ENCODE measurements at places on chromosomes 3 and 15.
A peak's percentile ranks its signal among the peaks of the same experiment; 100 is the strongest.

DNA sequence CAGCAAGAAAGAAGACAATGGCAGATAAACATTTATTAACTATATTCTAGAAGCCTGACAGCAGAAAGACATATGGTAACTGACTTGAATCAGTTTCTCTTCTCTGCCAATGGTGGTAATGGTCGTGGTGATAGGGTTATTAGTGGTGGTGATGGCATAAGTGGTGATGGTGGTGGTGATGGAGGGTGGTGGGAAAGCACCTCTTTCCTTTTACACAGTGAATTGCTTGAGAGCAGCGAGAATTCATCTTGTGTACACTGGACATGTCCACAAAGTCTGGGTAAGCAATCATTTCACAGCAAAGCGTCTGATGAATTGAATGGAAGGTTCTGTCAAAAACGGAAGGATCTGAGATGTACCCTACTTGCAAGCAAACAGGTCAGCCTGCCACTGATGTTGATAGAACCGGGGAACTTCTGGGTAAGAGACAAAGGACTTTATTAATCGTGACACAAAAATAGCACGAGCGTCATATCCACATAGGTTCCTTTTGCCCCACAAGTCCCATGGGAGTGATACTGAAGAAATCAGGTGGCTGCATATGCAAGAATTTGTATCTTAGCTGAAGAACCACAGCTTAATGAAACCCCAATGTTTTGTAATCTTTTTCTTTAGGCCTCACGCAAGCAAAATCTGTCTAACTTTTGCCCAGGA lies 23.5 kb upstream of the TBC1D5 start:
- DNase-seq, result no peak

DNA sequence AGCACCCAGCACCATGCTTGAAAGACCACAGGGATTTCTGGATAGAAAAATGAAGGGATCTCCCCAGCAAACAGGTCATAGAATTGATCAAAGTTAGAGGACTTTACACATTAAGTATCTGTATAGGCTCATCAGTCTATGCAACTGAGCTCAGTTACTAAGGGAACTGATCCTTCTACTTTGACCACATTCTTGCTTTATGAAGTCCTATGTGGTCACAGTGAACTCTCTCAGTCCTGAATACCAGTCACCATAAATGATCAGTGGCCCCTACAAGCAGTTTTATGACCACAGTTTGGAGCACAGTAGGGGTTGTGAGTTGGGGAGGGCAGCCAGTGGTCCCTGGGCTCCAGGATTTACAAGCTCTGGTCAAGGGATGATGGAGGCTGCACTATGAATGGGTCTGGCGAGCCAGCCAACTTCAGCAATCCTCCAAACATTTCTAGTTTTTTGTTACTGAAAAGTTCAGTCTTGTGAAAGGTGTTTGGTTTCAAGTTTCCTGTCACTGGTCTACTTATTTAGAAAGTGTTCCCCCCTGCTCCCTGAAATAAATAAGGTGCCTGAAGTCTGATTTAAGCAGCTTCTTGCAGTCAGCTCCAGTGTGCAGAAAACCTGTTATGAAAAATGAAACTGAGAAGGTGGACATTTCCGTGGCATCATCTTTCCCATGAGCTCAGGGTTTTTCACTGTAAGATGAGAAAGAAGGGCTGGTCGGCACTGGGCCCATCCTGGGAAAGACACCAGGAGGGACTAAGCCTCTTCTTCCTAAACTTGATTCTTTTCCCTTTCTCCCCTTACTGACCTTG lies 75.5 kb downstream of the DAPK2 start:
- DNase-seq, result no peak

DNA sequence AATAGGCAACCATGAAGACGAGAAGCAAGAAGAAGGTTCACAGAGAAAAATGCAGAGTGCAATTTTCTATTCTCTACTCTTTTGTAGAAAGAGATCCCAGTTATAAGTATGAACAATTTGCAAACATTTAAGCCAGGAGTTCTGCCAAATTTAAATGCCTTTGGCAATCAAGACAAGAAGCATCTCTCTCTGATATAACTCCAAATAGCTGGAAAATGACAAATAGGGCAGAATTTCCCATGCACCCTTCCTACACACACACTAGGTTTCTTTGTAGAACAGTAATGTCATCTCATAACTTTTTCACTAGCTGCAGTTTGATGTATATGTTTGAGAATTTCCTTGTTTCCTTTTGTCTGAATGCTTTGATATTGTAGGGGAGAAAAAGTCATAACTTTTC lies 333.5 kb upstream of the AZI2 start:
- DNase-seq, result no peak

GRCh38 chr3:44885618-44886017 lies 11.2 kb downstream of the TGM4 start:
- peak; percentile 98 for DNase-seq

DNA sequence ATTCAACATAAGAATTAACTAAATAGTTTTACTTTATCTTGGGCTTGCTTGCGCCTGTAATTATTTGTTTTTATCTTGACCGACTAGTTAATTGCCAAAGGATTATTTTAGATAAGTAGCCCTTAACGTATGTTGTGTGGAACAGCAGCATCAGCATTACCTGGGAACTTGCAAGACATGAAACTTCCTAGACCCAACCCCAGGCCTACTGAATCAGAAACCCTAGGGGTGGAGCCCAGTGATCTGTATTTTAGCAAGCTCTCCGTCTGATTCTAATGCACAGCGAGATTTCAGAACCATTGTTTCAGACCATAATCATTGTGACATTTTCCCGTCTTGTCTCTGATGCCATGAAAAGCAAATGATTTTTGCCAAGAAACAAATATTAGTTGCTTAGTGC lies 31.1 kb downstream of the FILIP1L start:
- DNase-seq, result no peak

DNA sequence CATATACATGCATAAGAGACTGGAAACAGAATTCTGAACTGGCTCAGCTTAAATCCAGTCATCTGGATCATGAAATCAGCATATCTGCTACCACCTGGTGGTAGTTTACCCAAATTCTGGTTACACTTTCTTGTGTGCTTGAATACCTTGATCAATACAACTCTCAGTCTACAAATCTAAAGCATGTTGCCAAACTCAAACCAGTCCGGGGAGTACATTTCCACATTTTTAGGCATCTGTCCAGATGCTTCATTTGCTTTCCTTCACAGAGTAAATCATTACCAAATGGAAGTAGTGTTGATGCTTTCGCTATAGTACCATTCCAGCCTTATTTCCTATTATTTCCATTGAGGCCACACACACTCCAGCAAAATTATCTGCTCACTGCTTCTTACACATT lies 126.4 kb downstream of the P2RY1 start:
- DNase-seq, result no peak

DNA sequence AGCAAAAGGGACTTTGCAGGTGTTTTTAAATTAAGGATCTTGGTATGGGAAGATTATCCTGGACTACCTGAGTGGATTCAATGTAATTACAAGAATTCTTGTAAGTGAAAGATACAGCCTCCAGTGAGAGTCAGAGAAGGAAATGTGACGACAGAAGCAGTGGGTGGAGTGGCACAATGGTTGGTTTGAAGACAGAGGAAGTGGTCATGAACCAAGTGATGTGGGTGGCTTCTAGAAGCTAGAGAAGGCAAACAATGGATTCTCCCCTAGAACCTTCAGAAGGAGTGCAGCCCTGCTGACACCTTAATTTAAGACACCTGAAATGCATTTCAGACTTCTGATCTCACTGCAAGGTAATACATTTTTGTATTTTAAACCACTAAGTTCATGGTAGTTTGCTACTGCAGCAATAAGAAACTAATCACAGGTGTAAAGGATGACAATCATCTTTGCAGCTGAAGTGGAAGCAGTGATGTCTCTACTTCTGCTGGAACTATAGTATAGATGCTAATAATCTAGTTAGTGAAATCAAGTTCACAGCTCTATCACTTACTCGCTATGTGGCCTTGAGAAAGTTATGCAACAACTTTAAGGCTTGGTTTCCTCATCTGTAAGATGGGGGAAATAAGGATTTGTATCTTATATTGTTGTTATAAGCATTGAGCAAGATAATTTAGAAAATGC lies 403.4 kb upstream of the SUCLG2 start:
- DNase-seq, result no peak

DNA sequence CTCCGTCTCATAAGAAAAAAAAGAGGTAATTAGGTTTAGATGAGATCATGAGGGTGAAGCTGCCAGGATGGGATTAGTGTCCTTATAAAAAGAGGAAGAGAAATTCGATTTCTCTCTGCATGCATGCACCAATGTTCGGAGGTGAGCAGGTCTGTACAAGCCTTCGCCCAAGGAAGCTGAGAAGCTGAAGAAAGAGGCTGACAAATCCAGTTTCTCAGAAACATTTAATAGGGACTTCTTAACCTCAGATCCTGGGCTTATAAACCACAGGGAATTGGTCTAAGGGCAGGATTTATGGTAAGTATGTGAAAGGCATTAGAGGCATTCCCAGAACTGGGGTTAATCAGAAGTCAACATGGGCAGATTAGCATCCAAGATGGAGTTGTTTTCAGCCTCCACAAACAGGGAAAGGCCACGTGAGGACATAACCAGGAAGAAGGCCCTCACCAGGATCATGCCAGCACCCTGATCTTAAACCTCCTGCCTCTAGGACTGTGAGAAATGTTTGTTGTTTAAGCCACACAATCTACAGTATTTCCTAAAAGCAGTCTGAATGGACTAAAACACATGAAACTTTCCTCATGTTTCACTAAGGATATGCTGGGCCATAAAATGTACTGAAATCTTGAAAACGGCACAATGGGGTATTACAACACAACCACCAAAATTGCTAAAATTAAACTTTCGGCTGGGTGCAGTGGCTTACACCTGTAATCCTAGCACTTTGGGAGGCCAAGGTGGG lies 11.3 kb downstream of the SHISA5 start:
- DNase-seq, result no peak

DNA sequence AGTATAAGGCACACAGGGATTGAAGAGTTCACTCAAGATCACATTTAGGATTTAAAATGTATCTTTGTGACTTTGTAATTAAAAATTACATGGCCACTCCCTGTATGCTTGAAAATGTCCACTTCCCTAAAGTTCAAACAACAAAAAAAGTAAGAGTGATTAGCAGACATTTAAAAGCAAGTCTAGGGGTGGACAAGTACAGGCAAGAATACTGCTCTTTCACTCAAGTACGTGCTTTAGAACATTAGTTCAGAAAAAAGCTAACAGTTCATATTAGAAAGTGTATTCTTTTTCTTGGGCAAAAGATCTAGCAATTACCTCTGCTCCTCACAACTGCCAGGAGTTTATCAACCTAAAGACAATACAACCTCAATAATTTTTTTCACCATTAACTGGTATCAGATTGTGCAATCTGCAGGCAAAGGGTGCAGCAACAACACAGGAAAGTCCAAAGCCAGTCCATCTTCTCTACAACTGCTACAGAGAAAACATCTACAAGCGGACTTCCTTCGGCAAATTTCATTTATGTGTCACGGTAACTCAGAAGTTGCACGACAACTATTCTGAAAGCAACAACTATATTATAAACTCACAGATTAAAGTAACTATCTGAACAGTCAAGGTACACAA lies 18.1 kb downstream of the CHSY1 start:
- no peak for DNase-seq

DNA sequence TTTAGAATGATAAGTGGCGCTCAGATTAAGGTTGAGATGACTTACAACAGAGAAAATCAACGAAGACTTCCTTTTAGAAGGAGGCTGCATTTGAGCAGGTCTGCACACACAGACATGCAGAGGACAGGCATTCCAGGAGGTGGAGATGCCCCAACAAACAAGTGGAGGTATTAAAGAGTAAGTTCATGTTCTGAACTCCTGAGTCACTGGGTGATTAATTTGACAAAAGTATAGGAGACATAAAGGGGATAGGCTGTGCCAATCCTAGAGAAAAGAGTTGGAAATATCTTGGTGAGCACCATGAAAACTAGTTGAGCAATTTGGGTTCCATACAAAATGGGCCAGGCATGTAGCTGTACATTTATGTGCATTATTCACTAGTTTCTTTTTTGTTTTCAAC lies 33.5 kb upstream of the BCL6 start:
- DNase-seq, result no peak

GRCh38 chr3:11499144-11499543 lies 144.6 kb downstream of the VGLL4 start:
- peak; percentile 83 for DNase-seq

- no peak for DNase-seq
Measured at GRCh38 chr15:76863123-76863522, 42.0 kb downstream of the SCAPER start.

GRCh38 chr3:113231827-113232253 lies 20.5 kb downstream of the BOC start:
- DNase-seq, result peak; percentile 92

DNA sequence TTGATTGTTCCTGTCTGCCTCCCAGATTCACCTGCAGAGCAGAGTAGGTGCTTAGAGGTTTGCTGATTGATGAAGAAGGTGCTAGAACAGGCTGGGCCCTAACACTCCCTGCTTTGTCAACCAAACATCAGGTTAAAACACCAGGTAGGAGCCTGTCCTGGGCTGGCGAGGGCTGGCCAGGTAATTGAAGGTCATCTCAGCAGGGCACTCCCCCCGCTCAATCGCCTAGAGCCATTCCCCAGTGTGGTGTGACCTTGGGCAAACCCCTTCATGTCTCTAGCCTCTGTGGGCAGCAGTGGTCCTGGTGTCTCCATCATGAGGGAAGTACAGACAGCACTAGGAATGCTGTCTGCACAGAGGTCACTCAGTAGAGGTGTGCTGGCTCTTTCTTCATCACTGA lies 88.3 kb downstream of the KLF15 start:
- no peak for DNase-seq

DNA sequence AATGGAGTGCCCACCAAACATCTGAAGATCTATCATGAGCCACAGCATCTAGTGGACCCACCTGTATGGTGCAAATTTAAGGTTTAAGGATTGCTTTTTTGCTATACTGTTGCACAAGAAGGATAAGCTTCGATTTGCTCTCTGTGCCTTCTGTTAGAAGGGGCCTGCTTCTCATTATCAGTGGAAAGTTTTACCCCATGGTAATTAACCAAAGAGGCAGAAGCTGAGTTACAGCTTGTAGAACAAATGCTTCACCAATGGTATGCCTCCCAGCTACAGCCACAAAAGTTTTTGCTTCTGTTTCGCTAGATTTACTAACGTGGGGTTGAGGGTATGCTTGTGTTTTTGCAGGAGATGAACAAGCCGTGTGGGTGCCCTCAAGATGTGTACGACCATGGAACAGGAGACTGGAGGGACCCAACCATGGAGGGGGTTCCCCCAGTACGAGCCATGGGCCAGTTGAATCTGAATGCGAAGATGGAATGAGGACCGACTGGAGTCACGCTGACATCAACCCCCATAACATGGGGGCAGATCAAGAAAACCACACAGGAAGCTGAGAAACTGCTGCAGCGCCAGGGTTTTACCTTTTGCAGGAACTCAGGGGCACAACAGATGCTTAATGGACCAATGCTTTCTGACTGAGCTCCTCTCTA lies 43.5 kb downstream of the ACAD9 start:
- no peak for DNase-seq

DNA sequence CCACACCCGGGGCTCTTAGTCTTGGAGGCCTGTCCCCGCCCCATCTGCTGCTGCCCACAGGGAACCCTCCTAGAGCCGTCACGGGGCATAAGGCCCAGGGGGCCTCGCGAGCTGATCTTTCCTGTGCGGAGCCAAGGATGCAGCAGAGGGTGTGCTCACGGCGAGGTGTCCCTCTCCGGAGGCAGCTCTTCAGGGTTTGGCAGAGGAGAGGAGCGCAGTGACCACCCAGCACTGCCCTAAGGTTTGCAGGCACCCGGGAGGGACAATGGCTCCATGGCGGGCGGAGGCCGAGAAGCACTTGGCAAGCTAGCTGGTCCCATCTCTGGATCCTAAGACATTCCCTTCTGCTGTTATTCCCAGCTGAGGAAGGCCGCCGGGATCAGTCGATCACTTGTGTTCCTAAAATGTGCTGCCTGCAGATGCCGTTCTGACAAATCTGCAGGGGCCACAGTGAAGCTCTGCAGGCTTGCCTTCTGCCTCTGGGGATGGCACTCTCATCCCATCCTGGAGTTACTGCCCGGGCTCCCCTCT lies 47.4 kb upstream of the PCSK6 start:
- no peak for DNase-seq
